Suprapubic skin (tissue), 4 donors: ENCODE measurements at places on chromosomes 12 and 14.

GRCh38 chr12:28313631-28314030 is 123.4 kb downstream of the CCDC91 start:
- no peaks in the 10 kb centered on the region for H3K27me3 ChIP-seq
- no peak overlapping the region for H3K4me3 ChIP-seq
- no peak for DNase-seq
- no peaks in the 10 kb centered on the region for H3K4me1 ChIP-seq

DNA sequence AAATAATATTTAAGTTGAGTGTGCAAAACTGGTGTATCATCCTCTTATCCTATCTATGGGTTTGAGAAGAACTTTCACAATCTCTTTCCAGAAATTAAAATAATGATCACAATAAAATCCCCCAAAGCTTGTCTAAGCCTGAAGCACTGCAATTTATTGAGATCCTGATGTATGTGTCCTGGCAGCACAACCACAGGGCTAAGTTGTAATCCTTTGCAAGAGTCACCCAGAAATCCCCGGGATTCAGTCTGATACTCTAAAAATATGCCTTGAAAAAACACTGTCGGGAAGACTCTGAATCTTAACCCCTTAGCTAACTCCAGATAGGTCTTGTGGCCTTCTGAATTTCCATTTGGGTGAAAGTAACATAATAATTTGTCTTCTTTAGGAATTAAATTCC is 40.3 kb upstream of the STXBP6 start:
- peaks cover 8% of the 10 kb centered on the region for H3K27me3 ChIP-seq
- H3K27ac ChIP-seq, result no peak overlapping the region
- no peak overlapping the region for H3K4me3 ChIP-seq
- peaks cover 8% of the 10 kb centered on the region for H3K4me1 ChIP-seq
- no peak for DNase-seq

- no peaks in the 10 kb centered on the region for H3K27me3 ChIP-seq
- no peak for DNase-seq
- no peaks in the 10 kb centered on the region for H3K4me1 ChIP-seq
Observed at GRCh38 chr12:65867394-65867793, 43.1 kb downstream of the HMGA2 start.

DNA sequence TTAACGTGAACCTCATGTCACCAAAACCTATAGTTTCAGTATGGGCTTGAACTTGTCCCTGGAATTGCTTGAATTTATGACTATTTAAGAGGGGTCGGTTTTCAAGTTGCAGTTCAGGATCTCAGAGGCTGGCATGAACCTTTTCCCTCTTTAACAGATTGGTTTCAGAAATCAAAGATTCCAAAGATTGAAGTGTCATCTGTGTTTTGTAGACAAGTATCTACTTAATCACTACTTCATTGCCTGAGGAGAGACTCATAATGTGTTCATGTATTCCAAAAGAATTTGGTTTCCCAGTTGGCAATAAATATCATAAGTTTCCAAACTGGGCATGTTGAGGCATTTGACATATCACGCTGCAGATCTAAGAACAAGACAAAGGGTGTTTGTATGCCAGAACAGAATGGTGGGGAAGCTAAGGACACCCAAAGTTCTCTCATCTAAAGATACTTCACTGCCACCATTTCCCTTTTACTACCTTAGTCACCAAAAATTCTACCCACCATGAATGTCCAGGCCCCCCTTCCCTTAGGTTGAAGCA is 199.5 kb downstream of the NUAK1 start:
- no peaks in the 10 kb centered on the region for H3K36me3 ChIP-seq
- no peak overlapping the region for H3K27ac ChIP-seq
- H3K27me3 ChIP-seq, result no peaks in the 10 kb centered on the region
- H3K4me1 ChIP-seq, result peaks cover 32% of the 10 kb centered on the region
- DNase-seq, result no peak

DNA sequence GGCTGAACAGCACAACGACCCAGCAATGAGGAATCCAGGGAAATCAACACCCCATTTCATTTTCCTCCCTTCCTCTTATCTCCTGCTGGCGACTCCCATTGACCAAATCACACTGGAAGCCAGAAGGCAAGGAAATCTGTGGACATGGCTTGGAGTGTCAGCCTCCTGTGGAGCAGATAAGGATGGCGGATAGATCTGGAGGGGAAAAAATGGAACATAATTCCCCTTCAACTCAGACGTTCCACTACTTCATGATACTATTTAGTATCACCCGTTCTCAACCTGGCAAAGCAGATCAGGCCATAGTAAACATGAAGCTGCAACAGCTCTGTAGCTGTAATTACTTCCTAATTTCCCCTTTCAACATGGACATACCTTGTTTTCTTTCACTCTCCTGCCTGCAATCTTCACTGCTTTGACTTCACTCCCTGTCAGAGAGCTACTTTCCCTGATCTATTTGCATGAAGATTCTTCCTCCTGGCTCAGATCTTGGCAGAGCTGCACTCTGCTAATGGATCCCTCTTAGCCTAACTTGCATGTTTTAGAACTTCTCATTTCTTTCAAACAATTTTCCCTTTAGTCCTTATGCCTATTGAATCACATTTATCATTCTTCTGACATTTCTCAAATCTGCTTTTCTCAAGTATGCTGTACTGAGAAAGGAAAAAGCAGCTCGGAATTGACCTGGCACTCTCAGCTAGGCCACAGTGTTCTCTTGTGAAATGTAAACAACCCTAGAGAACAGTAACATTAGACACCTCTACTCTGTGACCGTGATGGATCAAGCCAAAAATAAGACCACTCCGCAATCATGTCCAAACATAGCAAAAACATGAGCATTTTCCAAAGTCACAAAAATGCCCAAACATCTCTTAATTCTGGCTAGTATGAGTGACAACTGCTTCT is 135.1 kb downstream of the ETNK1 start:
- H3K4me3 ChIP-seq, result no peak overlapping the region
- H3K4me1 ChIP-seq, result no peaks in the 10 kb centered on the region
- no peaks in the 10 kb centered on the region for H3K27me3 ChIP-seq

DNA sequence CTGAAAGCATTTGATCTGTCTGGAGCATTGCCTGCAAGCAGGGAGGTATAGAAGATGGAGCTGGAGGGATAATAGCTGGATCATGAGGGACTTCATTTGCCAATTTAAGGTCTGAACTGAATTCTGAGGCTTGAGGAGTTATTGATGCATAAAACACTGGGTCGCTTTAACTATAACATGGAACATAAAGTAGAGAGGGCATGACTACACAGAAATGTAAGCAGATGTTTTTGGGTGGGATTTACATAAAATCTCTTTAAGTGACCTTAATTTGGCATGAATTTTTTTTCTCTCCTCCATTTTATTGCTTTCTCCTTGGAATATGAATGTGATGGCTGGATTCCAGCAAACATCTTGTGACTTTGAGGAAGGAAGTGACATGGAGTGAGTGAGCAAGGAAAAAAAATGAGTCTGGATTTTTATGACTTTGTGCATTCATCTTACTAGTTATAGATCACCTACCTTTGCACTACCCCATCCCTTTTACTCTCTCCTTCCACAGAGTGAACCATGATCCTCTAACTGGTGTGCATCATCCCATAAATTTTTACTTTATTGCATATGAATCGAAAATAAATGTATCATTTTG is 356.0 kb downstream of the DUSP6 start:
- no peak overlapping the region for H3K27ac ChIP-seq
- H3K4me1 ChIP-seq, result no peaks in the 10 kb centered on the region
- H3K36me3 ChIP-seq, result no peaks in the 10 kb centered on the region
- H3K4me3 ChIP-seq, result no peak overlapping the region
- no peaks in the 10 kb centered on the region for H3K27me3 ChIP-seq
- DNase-seq, result no peak

DNA sequence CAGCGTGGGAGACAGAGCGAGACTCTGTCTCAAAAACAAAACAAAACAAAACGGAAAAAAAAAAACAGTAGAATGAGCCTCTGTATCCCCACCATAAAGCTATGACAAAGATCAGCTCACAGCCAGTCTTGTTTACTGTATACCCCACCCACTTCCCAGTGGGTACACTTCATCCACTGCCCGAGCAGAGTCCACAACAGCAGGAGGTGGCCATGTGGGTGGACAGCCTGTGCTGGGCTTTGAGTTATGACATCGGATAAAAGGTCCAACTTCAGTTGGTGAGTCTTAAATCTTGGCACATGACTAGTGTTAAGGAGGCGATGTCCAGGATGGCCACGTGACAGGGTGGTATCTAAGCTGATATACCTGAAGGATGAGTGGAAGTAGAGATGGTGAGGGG is 34.8 kb upstream of the MAPKAPK5 start:
- H3K27me3 ChIP-seq, result no peaks in the 10 kb centered on the region
- DNase-seq, result no peak
- H3K27ac ChIP-seq, result no peak overlapping the region
- no peaks in the 10 kb centered on the region for H3K4me1 ChIP-seq
- peaks cover 86% of the 10 kb centered on the region for H3K36me3 ChIP-seq

DNA sequence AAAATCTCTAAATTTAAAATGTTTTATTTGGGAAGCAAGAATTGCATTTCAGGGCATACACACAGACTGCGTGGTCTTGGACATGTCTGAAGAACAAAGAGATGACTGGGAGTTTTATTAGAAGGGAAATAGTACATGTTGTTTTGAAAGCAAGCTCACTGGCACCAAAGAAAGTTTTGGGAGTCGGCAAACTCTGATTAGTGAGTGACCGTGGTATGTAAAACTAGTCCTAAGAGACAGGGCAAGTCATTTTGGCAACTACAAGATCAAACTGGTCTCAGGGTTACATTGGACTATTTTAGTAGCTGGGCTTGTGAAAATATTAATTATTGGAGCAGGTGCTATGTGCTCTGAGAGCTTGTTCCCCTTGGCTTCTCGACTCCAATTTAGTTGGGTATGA is 14.9 kb downstream of the TMEM116 start:
- peaks cover 22% of the 10 kb centered on the region for H3K4me1 ChIP-seq
- no peak overlapping the region for H3K27ac ChIP-seq
- H3K36me3 ChIP-seq, result peaks cover 2% of the 10 kb centered on the region
- H3K4me3 ChIP-seq, result no peak overlapping the region

- H3K27me3 ChIP-seq, result no peaks in the 10 kb centered on the region
- no peak overlapping the region for H3K27ac ChIP-seq
- peaks cover 52% of the 10 kb centered on the region for H3K4me1 ChIP-seq
- peaks cover 23% of the 10 kb centered on the region for H3K36me3 ChIP-seq
- no peak overlapping the region for H3K4me3 ChIP-seq
- no peak for DNase-seq
Observed at GRCh38 chr14:103404032-103404918, 19.1 kb downstream of the MARK3 start.

DNA sequence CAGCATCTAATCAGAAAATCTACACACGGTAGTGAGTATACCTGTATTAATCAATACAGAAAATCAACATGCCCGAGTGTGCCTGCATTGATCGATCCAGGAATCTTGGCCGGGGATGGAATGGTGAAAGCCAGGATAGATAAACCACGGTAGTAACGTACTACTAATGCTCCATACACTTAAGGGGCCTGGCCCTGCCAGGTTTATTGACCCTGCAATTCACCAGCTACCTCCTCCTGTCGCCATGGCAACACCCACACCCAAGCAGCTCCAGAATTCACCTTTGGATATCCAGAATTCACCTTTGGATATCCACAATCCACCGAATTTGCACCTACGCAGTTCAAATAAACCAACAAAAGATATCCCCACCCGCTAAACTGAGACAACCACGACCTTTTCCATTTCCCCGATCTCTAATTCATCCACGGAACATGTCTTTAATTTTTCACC is 14.8 kb upstream of the CALM1 start:
- peak; percentile 75 for DNase-seq
- no peaks in the 10 kb centered on the region for H3K27me3 ChIP-seq
- H3K4me3 ChIP-seq, result peak overlapping the region; percentile 66

DNA sequence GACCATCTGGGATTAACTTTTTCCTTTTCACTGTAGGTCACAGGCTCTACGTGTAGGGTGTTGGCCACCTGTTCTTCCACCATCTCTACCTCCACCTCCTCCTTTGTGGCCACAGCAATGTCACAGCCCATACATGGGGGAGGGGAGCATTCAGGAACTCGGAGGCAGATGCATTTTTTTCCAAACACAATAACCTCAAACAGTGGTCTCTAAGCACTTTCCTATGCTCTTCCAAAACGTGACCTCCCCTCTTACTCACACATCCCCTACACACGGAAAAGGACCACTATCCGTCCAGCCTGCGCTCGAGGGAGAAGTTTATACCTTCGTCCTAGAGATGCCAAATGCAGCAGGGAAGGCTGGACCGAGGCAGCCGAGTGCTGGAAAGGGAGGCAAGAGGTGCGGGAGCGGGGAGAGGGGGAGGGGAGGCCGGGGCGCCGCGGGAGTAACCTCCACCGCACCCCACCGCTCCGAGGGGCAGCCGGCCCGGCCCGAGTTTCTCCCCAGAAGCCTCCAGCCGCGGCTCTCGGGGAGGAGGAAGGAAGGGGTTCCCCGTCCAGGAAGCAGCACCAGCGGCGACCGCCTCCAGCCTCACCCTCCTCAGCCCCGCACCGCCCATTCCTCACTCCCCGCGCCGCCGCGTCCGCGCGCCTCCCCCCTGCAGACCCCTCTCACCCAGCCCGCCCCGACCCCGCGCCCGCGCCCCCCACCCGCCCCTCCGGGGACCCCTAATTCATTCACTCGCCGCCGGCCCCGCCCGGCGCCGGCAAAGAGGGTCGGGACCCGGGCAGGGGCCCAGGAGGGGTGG is 594 bp downstream of the KRAS start:
- peak overlapping the region; percentile 98 for H3K4me3 ChIP-seq
- DNase-seq, result peak; percentile 83
- H3K27me3 ChIP-seq, result no peaks in the 10 kb centered on the region
- H3K4me1 ChIP-seq, result peaks cover 18% of the 10 kb centered on the region
- peak overlapping the region; percentile 97 for H3K27ac ChIP-seq
